Lower lobe of right lung (tissue), 2 donors: ENCODE measurements at places on chromosomes 4 and X. TPM values are rescaled to one million over a fixed set of nuclear protein-coding genes. Genes with fewer than 3 reads are reported as not detected.

Gene RRH
- total RNA-seq, result not detected

Gene UBE2D3
- 289 TPM for total RNA-seq

Gene WDR45
- 54.8 TPM for total RNA-seq

Gene DCX
- total RNA-seq, result not detected

Gene HTR2C
- not detected for total RNA-seq

Gene PHKA1
- total RNA-seq, result 3.9 TPM

Gene SULT1E1
- total RNA-seq, result 1.0 TPM

Gene GPC3
- total RNA-seq, result 50.2 TPM

Gene MID2
- total RNA-seq, result 20.3 TPM

Gene TMPRSS11B
- not detected for total RNA-seq

Gene HEPH
- 11.4 TPM for total RNA-seq

Gene ZNF141
- 23.9 TPM for total RNA-seq

Gene USP27X
- total RNA-seq, result 3.1 TPM

Gene SFRP2
- total RNA-seq, result 39.5 TPM

Gene ERCC6L
- total RNA-seq, result 0.24 TPM

Gene SYN1
- total RNA-seq, result 0.44 TPM

Gene MCF2
- not detected for total RNA-seq
